ENCODE measurements at places on chromosomes 6 and 20.

GRCh38 chr6:167839343-167839742 is 12.6 kb downstream of the AFDN start:
- no peak for DNase-seq

GRCh38 chr6:21527731-21528130 is 65.8 kb upstream of the SOX4 start:
- DNase-seq = no peak

GRCh38 chr20:12970372-12970821 is 38.4 kb upstream of the SPTLC3 start:
- DNase-seq = no peak

GRCh38 chr6:92132457-92132856 is 1286.9 kb downstream of the EPHA7 start:
- no peak for DNase-seq

- no peak for DNase-seq
Observed at GRCh38 chr20:21706261-21707195, 1.1 kb downstream of the PAX1 start.

GRCh38 chr20:2759603-2760296 is 40.7 kb downstream of the CPXM1 start:
- DNase-seq = no peak

GRCh38 chr6:136111831-136112230 is 138.3 kb downstream of the MTFR2 start:
- DNase-seq = no peak

DNA sequence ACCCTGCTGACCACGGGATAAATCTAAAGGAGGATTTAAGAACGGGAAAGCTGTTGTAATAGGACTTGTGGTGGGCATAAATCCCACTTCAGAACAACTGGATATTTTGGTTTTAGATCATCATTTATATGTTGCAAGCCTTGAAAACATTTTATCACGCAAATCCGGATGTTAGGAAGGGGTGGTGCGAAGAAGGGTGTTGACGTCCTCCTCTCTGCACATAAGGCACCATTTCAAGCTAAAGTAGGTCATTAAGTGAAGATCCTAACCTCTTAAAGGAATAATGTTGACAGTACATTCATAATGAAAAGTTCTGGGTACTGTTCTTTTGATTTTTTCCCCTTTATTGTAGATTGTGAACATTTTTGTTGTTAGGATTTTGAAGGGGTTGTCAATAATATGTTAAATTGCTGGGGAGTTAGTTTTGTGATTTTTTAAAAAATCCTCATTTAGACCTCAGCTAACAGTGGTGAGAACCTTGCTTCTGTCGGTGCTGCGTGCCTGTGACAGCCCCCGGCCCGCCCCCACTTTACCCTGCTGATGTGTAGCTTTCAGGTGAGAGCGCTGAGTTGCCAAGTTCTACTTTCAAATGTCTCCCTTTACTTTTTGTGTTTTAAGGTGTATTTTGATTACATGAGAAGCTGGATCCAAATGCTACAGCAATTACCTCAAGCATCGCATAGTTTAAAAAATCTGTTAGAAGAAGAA is 88.8 kb downstream of the MAP3K4 start:
- DNase-seq = peak; percentile 1

DNA sequence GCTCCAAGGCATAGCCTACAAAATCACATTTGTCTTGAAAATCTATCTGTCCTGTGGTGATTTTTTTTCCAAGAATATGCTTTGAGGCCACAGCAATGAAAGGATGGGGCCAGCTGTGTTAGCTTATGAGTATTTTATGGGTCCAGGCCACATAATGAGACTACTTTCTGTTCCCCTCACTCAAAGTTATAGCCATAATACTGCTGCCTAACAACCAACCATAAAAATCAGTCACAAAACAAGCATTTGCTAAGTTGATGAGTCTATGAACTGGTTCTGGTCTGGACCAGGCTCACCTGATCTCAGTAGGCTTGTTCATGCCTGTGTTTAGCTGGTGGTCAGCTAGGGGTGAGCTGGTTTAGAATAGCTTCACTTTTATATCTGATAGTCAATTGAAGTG is 192.5 kb upstream of the PLCB4 start:
- no peak for DNase-seq

DNA sequence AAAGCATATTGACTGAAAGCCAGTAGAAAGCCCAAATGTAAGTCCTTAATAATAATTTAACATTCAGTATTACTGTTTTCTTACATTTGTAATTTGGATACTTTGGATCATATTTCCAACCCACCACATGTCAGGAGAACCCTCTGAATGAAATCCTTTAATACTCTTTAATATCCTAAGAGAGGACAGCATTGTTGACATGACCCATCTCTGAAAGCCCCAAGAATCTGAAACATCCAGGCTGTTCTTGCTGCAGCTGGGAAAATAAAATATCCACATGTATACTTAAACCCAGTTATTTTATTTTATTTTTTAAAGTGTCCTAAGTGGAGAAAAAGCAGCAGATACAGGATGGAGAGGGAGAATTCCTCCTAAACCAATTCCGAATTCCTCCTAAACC is 130.8 kb upstream of the RIPOR2 start:
- no peak for DNase-seq

DNA sequence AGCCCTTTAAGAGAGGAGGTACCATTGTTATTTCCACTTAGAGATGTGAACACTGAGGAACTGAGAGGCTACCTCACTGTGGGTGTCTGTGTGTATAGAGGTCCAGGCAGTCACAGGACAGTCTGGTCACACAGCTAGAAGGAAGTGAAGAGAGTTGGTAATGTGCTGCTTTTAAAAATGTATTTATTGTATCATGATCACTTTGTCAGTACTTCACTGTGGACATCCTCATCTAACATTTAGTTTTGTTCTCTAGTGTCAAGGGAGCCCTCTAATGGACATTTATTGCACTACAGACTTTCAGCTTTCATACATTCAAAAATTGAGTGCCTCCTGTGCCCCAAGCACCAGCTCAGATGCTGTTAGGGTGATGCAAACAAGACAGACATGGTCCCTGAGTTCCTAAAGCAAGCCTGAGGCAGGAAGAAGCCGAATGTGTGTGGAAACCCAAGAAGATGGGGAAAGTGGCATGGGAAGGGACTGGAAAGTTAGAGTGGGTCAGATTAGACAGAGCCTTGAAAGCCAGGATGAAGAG is 123.0 kb downstream of the SLC16A10 start:
- DNase-seq = no peak

GRCh38 chr20:42650191-42650746 is 539.4 kb downstream of the PTPRT start:
- no peak for DNase-seq

- DNase-seq = no peak
Observed at GRCh38 chr6:85551264-85551663, 42.4 kb downstream of the SNX14 start.

DNA sequence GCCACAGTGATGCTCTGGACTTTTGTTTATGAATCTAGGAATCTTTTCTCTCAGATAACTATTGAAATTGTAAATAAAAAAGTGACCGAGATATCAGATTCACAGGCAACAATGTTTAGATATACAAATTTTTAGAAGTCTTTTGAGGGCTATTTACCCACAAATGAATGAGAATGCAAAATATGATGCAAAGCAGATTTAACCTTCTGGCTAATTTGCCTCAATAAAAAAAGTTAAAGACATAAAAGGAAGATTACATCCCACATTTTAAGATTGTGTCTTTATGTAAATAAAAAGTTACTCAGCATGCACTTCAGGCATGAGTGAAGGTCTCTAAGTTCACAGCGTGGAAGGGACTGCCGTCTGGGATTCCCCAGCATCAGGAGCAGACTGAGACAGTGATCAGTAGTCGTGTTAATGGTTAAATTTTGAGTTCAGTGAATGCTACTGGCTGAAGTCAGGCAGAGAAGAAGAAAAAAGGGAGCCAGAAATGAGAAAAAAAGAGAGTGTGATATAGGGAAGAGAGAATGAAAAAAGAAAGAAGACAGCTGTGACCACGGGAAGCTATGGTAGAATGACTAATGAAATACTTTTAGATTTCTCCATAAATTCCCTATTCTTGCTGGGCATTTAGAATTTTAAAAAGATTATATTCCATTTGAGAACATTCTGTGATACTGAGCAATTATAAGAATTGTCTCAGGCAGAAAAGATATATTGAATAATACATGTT is 93.6 kb downstream of the MYB start:
- DNase-seq = no peak

- no peak for DNase-seq
Observed at GRCh38 chr6:75381877-75382633, 97.5 kb upstream of the TMEM30A start.

- DNase-seq = no peak
Observed at GRCh38 chr6:150272264-150272975, 96.4 kb upstream of the IYD start.

- DNase-seq = peak; percentile 5
Observed at GRCh38 chr20:48295966-48296421, 510.7 kb upstream of the SULF2 start.

- no peak for DNase-seq
Observed at GRCh38 chr6:2842139-2842552, 483 bp upstream of the SERPINB1 start.

- DNase-seq = no peak
Observed at GRCh38 chr6:46704562-46704961, 16.9 kb downstream of the TDRD6 start.

- no peak for DNase-seq
Observed at GRCh38 chr6:4348462-4349112, 213.2 kb upstream of the ECI2 start.

DNA sequence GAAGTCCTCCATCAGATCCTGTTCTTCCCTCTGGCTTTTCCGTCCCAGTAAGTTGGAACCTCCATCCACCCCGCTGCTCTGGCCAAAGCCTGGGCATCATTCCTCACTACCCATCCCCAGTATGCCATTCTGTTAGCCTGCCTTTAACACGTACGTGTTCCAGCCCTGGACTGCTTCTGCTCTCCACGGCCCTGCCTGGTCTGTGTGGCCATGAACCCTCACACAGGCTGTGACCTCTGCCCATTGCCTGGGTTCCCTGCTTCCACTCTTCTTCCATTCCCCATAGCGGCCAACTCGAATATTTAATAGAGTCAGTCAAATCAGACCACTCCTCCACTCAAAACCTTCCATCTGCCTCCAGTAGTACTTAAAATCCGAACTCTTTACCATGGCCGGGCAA is 29.4 kb downstream of the RALGAPA2 start:
- no peak for DNase-seq

- DNase-seq = no peak
Observed at GRCh38 chr20:25695532-25696370, 902 bp downstream of the ZNF337 start.

DNA sequence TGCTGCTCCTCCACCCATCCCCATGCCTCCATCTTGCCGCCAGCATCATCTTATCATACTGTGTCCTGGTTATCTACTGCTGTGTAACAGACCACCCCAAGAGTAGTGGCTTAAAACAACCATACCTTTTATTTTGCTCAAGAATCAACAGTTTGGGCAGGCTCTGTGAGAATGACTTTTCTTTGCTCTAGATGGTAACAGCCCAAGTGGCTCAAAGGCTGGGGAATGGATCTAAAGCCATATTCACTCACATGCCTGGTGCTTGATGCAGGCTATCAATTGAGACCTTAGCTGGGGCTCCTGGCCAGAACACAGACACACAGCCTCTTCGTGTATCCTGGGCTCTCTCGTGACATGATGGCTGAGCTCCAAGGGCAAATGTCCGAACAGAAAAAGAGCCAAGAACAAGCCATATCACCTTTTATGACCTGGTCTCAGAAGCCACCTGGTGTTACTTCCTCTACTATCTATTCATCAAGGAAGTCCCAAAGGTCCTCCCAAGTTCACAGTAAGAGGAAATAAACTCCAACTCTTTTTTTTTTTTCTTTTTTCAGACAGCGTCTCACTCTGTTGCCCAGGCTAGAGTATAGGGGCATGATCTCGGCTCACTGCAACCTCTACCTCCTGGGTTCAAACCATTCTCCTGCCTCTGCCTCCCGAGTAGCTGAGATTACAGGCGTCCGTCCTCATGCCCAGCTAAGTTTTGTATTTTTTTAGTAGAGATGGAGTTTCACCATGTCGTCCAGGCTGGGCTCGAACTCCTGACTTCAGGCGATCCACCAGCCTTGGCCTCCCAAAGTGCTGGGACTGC is 159.3 kb upstream of the JARID2 start:
- DNase-seq = no peak

DNA sequence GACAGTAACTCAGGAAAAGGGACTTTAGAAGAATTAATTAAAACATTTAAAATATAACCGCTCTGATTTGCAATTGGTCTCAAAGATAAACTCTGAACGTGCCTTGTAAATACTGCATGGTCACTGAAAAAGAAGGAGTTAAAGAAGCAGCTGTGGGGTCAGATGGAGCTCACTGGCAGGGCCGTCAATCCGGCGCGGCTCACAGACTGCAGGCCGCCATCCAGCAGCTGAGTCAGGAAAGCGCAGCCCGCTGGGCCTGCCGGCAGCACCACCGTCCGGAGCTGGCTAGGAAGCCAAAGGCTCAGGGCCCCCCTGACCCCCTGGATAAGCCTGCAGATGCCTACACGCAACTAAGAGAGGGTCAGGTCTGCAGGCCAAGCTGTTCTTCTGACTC is 54.2 kb upstream of the FRMD1 start:
- DNase-seq = no peak

DNA sequence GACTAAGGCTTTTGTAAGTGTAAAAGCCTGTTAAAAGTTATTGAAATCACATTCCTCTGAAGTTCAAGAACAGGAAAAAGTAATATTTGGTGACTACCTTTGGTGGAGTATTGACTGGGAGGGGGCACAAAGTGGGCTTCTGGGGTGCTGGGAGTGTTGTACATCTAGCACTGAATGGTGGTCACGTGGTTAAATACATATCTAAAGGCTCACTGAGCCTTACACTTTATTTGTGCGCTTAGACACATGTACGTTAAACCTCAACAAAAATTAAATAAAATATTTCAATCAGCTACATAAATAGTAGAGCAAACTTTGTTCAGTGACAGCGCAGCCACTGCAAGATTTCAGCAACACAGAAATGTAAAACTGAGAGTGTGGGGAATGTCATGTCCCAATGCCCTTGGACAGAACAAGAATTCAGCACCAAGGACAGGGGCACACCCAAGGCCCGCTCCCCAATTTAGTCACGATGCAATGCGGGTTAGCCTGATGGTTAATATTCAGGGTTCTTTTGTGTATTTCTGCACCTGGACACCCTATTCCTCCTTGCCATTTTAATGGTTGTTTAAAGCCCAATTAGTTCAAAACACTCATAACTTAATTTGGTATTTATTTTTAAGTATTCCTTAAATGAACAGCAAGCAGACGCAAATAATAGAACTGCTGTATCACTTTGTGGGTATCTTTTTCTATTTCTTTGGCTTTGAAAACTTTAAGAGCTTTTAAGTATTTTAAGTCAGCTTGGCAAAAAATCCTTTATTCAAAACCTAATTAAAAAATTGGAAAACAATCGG is 37.4 kb downstream of the ANGPT4 start:
- no peak for DNase-seq

- DNase-seq = no peak
Observed at GRCh38 chr6:149028767-149029405, 282.1 kb downstream of the UST start.

DNA sequence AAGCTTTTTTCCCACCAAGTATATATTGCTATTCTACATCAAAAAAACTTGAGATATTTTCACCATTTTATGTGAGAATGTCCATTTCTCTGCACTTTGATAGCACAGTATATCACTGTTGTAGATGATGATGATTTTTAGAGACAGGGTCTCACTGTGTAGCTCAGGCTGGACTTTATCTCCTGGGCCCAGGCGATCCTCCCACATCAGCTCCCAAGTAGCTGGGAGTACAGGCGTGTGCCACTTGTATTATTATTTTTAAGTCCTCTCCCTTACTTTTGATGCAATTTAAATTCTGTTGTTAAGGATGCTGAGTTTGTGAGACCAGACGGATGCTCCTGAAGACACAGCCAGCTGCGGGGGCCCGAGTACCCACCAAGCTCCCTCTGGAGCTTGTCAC is 326.8 kb downstream of the QKI start:
- DNase-seq = no peak

Data from nucleus accumbens (tissue), 56 donors.